ENCODE measurements at places on chromosomes 3 and 15.

- no peak for DNase-seq
These were observed 456.1 kb downstream of the OCA2 start for GRCh38 chr15:27642981-27643380.

DNA sequence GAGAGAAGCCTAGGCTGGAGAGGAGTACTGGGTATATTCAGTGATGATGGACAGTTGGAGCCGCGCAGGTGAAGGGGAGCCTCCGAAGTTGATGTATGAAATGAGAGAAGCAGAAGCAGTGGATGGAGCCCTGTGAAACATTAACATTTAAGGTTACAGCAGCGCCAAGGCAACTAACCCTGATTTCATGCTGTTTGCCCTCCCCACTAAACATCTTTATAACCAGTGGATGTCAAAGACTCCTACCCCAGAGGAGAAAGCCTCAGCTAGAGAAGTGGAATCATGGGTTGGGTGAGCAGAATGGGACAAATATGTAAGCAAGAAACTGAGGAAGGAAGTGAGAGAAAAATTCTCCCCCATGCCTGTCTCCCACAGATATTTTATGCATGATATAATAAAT, 92.0 kb upstream of the NMNAT3 start:
- DNase-seq, result no peak

DNA sequence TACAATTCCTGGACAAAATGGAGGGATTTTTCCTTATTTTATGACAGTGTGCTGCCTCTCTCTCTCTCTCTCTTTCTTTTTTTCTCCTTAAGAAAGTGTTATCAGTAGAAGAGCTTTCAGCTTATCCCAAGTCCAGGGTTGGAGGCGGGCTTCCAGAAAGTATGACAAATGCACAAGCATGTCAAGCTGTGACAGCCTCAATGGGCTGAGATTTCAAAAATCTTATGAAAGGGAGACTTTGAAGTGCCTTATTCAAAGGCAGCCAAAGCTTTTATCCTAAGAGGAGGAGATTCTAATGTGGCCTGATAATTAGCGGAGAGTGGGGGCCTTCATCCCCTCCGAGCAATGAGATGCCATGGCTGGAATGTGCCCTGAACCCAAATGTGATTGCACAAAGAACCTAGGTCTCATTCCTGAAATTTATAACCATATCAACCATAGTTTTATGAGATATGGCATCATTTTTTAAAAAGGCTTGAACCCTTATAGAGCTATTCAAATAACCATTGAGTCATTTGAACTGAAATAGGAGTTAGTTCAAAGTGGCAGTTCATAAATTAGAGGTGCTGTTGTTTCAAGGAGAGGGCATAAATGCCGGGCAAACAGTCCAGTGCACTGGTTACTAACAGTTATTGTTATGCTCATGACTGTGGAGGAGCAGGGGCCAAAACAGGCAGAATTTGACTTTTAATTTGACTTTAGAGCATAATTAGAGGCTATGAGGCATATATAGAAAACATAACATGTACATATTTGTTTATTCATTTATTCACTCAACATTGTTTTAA, 261.6 kb upstream of the THRB start:
- no peak for DNase-seq

- no peak for DNase-seq
These were observed 105.5 kb downstream of the SEMA5B start for GRCh38 chr3:122921791-122922651.

DNA sequence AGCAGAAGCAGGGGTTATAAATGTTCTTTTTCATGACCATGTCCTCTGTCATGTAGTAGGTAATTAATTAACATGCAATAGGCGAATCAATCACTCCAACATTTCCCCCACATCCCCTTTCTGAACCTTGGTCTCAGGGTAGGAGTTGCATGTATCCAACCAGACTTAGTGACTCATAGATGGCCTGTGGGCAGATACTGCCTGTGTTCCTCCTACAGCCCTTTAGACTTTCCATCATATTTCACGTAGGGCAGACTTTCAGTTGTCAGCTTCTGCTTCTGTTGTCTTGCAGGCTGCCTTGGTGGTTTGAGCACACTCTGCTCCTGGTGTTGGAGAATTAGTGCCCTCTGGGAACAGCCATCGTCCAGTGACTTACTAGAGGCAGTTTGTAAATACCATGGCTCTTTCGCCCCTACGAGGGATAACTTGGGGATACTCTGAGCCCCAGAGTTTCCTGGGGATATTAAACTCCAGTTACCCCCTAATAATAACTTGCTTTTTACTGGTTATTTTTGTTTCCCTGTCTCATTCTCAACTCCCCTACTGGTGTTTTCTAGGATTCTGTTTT, 244.4 kb downstream of the EDEM1 start:
- DNase-seq, result no peak

GRCh38 chr3:76199382-76199781, 414.0 kb upstream of the ZNF717 start:
- no peak for DNase-seq

GRCh38 chr3:175255698-175256097, 396.6 kb downstream of the NAALADL2 start:
- DNase-seq, result no peak

DNA sequence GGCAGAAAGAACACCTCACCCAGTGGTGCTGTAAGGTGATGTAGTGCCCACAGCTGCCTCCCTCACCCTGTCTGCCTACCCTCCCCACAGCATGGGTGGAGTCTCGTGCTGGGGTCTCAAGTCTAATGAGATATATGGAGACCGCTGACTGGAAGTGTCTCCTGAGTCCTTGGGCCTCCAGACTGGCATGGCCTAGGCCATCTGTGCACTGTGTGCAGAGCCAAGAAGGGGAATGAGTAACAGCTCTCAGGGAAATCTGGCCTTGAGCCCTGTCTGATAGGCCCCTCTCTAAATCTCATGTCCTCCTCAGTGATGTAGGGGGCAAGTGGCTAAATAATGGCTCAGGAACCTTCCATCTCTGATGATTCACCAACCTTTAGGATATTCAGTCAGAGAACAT, 277.4 kb downstream of the PLCL2 start:
- DNase-seq, result no peak

DNA sequence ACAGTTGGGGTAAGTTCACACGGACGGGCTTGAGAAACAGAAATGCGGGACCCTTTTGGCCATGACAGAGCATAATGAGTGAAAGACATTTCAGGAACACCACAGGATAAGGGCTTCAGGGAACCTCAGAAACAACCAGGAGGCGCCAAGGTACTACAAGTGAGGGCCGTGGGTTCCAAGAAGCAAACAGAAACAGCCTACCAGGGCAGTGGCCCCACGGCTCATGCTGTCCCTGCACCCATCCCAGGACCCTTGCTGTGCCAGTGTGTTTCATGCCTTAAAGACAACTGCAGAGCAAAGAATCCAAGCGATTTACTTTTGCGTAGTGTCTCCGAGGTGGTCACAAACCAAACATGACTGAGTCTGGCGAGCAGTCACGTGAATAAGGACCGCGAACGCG, 54.0 kb downstream of the RUBCN start:
- no peak for DNase-seq

DNA sequence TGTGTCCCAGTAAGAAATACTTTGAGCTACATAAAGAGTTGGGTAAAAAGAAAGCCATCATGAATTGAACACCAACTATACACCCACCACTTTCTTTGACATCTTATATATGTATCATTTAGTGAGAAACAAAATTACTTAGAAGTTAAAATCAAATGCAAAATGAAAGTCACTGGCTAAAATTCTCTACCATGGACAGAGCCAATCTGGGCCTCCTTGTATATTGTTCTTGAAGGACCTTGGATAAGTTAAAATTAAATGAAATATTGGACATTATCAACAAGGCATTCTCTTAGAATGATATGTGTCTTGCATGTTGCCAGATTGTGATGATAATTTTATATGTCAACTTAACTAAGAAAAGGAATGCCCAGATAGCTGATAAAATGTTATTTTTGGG, 64.2 kb upstream of the CHL1 start:
- DNase-seq, result no peak

DNA sequence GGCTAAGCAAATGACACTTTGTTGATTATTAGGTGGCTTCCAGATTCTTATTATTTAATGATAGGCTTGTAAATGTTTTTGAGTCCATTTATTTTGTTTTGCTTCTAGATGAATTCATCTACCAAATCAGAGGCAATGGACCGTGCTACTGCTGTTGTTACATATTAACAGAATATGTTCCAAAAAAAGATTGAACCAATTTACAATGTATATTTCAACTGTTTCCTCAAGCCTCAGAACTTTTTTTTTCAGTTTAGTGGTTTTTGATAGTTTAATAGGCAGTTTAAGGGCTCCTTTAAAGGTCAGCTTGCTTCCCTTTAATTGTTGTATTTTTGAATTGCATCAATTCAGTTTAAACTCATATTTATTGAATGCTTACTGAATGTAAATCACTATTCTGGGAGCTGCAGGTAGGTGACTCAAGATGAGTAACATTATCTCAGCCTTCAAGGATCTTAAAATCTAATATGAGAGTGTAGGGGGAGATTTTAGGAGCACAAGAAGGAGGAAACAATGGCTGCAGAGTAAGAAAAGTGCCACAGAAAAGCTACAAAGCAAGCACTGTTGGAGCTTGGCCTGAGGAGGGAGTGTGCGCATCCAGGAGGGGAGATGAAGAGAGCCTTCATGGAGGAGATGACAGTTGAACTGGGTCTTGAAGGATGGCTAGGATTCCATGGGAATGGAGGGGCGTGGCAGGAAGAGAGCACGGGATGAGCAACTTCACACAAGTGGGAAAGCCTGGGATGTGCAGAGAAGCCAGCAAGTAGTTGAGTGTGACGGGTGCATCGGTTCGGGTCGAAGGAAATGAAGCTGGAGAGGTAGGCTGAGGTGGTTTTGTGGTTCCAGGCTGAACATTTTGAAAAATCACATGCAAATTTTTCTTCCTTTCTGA, 14.7 kb downstream of the MAP2K1 start:
- no peak for DNase-seq

- DNase-seq, result no peak
These were observed 23.3 kb upstream of the SENP7 start for GRCh38 chr3:101536266-101536665.

- DNase-seq, result no peak
These were observed 229.2 kb upstream of the ZPLD1 start for GRCh38 chr3:102205647-102206046.

- no peak for DNase-seq
These were observed 36.7 kb downstream of the CCDC12 start for GRCh38 chr3:46939578-46940445.

GRCh38 chr15:89442671-89443307, 53.6 kb downstream of the RHCG start:
- no peak for DNase-seq

DNA sequence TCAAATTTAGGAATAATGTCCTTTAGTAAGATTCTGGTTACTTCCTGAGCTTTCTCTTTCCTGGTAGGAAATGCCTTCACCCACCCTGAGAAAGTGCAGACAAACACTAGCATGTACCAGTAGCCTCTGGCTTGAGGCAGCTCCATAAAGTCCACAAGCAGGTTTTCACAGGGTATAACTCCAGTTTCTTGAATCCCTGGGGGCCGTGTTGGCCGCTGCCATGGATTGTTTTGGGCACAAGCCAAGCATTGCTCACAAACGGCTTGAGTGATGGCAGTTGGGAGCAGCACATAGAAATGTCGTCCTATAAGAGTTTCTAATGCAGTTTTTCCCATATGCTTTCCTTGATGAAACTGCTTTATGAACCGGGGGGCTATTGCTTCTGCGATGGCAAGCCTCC, 164.1 kb downstream of the STXBP5L start:
- no peak for DNase-seq

GRCh38 chr3:49133226-49133951, 539 bp upstream of the LAMB2 start:
- no peak for DNase-seq

- DNase-seq, result no peak
These were observed 165.0 kb downstream of the ABHD5 start for GRCh38 chr3:43855674-43856299.

DNA sequence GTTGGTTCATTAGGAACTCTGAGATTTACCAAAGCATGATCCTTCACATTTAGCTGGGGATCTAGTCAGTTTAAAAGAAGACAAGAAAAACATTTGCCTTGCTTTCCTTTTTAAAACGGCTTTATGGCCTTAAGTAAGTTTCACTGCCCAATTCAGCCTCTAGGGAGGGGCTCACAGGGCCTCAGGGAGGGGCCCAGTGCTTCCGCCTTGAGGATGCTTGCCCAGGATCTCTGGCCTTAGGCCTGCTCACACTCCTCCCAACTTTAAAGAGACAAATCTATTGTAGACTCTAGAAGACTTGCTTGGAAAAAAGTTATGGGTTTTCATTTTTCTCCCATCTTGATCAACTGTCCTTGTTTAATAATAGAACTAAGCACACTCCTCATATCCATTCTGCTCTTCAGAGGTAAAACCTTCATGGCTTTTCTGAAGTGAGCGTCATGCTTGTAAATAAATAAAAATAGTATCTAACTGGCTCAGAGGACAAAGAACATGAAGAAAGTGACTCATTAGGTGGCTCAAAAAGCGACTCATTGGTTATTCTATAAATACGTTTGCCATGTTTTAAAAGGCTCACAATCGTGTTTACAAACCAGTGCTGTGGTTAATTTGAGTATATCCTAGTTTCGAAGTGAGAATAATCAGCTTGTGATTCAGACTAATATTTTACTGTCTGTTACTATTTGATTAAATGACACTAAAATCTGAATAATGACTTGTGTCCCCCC, 13.7 kb downstream of the PDHB start:
- DNase-seq, result no peak

DNA sequence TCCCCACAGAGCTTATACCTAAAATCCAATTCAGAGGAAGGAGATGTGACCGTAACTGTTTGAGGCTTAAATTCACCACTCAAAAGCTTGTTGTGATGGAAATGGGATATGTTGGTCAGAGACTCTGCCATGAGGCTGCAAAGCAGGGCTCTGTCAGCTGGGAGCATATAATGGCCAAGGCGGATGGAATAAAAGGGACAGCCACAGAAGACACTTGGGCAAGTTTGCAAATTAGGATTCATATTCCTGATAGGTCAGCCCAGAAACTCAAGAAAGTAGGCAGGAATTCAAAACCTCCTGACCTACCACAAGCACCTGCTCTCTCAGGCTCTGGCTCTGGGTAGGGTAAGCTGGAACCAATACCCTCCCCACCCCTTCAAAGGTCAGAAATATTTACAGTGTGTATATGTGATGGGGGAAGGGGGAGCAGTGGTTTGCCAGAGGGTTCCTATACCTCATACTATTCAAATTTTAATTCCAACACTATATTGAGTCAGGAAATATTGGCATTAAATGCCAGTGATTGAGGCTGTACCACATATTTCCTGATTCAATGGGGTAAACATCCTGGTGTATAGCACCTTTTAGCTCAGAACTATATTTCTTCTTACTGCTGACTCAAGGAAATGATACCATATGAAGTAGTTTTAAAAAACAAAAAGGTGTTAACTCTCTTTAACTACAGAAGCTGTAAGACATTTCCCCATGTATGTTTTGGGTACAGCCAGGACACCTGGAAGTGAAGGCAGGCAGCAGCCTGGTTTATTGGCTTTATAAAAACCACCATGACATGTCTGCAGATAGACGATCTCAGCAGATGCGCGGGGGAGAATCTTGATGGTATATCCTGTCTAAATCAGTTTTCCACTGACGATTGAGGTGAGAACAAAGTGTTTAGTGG, 19.2 kb downstream of the FYCO1 start:
- DNase-seq, result no peak

- DNase-seq, result no peak
These were observed 648.1 kb downstream of the NTRK3 start for GRCh38 chr15:87608238-87609028.

GRCh38 chr3:12879191-12879815, 37.9 kb upstream of the RPL32 start:
- no peak for DNase-seq

- no peak for DNase-seq
These were observed 115.2 kb downstream of the CLASP2 start for GRCh38 chr3:33602829-33603228.

- no peak for DNase-seq
These were observed 126.7 kb downstream of the ATP10A start for GRCh38 chr15:25736461-25736860.

- no peak for DNase-seq
These were observed 412.0 kb downstream of the CNTN4 start for GRCh38 chr3:2510591-2511145.
